Stimulated activated CD8-positive, alpha-beta memory T cell treated with anti-CD3 and anti-CD28 coated beads, Interleukin-15, amount 100 ng/mL, for 24 hours (primary cell): ENCODE measurements at places on chromosomes 12 and 14.

- no peak for DNase-seq
Observed at GRCh38 chr12:1277905-1278304, 286.9 kb downstream of the ERC1 start.

- no peak for DNase-seq
Observed at GRCh38 chr14:98122527-98122926, 1149.5 kb downstream of the BCL11B start.

- no peak for DNase-seq
Observed at GRCh38 chr12:55470088-55470829, at the start of gene OR6C70. TSS of gene OR6C70 (minus strand) at chr12:55470138. CDS start at chr12:55470138, 0 bp downstream.

DNA sequence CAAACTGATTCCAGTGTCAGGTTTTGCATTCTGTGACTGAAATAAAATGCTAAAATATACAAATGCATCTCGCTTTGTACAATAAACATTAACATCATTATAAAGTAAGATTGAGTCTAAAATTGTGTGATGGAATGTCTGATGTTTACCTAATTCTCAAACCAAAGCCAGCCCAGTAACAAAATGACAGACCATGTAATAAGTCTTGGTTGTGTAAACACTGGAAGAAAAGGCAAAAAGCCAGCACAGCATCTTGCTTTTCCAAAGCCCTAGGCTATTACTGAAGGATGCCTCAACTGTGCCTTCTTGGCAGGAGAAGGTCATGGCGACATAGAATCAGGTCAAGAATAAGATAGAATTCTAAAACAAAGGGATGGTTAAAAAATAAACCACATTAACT lies 169.6 kb downstream of the EGLN3 start:
- no peak for DNase-seq

DNA sequence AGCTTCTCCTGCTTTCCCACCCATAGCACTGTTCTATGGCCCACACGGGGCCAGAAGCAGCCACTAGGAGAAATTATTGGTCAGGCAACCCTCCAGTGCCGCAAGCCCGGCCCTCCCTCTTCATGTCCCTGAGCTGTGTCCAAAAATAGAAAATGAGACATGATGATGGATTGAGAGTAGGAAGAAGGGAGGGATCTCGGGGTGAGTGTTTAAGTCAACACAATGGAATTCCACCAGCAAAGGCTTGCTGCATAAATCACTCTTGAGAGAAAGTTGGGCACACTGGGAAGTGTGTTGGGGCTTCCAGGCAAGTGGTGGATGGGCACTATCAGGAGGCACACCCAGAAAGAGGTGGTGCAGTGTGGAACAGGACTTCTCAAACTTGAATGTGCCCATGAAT lies 94.2 kb downstream of the LLPH start:
- no peak for DNase-seq

DNA sequence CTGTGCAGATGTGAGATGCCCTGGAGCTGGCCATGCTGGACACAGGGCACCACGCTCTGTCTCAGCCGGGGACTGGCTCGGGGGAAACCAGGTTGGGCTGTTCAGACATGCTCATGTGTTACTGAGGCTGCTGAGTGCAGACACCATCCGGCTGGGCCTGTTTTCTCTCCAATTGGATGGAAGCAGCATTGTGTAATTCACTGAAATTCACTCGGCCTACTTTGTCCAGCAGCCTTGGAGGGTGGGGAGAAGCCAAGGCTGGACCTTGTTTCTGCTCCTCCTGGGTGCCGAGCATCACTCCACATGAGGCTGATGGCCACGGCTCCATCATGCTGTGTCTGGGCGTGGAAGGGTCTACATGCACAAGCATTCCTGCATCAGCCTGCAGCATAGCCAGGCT lies 130.7 kb downstream of the SMOC1 start:
- DNase-seq: no peak
